Forelimb muscle (tissue), 1 donor: ENCODE measurements at places on chromosomes 16 and 17. TPM values are rescaled to one million over a fixed set of nuclear protein-coding genes. Genes with fewer than 3 reads are reported as not detected.

- DNase-seq = no peak
Measured at GRCh38 chr17:13419676-13420075, 182.1 kb downstream of the HS3ST3A1 start.

- DNase-seq = no peak
Measured at GRCh38 chr16:67111951-67112444, 2.3 kb downstream of the PHAF1 start.

GRCh38 chr16:82603784-82604411, 22.9 kb upstream of the CDH13 start:
- no peak for DNase-seq

- no peak for DNase-seq
Measured at GRCh38 chr17:42282478-42283080, 5.7 kb upstream of the STAT5A start.

Gene ADAMTS18
- 0.92 TPM for polyA plus RNA-seq

Gene SULT1A2
- 0.66 TPM for polyA plus RNA-seq
